H9 (cell line): ENCODE measurements at places on chromosomes 2 and 18. TPM values are rescaled to one million over a fixed set of nuclear protein-coding genes. Genes with fewer than 3 reads are reported as not detected.

DNA sequence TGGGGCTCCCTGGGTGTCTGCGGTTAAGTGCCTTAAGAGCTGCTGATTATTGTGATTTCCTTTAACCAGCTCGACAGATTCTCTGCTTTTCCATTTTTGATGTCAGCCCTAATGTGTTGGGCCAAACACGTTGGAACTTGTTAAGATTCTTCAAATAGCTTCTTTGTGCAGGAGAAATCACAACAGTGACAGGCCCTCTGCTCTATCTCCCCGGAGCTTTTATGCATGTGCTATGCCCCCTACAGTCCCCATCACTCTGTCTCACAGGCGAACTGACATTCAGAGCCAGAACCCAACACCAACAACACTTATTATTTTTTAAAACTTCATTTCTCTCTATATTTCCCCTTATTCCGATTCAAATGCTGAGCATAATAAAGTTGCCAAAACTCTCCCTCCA lies 371.7 kb upstream of the CELF4 start:
- DNase-seq = no peak

DNA sequence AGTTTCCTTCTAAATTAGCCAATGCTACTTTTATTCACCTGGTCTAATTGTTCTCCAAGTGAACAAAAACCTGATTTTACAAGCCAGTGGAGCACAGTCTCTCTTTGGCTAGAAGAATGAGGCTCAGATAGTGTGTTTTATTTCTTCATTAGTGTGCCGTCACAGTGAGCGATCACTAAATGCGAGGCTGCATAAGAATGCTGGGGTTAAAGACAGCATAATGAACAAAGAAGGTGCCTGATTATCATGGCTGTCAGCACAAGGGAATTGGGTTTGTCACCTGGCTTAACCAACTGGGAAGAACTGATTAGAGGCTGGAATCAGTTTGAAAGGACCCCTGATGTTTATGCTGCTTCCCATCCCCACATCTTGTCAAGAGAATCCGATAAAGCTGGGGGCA lies 76.4 kb downstream of the EPHA4 start:
- no peak for DNase-seq

DNA sequence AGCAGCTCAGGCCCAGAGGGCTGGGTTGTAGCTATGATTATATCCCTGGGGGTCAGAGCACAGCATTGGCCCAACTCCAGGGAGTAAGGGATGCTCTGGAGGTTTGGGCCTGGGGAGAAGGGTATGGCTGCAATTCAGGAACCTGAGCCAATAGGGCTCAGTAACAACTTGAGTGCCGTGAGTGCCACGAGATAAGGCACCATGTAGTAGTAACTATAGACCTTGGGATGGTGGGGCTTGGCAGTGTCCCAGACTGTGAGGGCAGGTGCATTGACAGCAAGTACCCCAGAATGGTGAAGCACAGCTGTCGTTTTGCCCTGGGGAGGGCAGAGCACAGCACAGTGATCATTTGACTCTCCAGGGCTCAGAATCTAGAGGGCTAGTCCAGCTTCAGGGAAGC lies 45.1 kb upstream of the ZNF396 start:
- no peak for DNase-seq

The CHRNG gene
- total RNA-seq = not detected in 2 replicates

The KRTCAP3 gene
- total RNA-seq = 49.9 and 57.3 TPM in 2 replicates

- no peak for DNase-seq
Observed at GRCh38 chr2:202425036-202425435, 48.9 kb downstream of the BMPR2 start.

The SKOR2 gene
- total RNA-seq = 0.18 and 0.24 TPM in 2 replicates
